ENCODE measurements at places on chromosomes 4 and X.

- DNase-seq, result no peak
Observed at GRCh38 chr4:147340111-147340510, 140.8 kb upstream of the EDNRA start.

DNA sequence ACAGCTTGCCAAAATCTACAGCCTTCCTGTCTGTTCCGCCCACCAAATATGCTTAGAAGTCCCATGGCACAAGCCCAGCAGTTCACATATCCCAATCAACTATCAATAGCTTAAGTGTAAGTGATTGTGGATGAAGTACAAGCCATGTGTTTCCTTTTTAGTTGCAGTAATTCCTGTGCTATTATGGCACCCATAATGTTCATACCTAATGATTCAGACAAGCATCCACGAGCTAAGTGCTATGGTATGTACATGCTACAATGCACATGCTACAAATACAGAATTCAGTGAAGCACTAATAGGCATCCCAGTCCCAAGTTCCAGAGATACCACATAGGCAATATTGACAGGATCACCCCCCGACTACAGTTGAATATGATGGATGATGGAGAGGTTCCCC lies 94.5 kb downstream of the PCDH19 start:
- DNase-seq, result no peak

DNA sequence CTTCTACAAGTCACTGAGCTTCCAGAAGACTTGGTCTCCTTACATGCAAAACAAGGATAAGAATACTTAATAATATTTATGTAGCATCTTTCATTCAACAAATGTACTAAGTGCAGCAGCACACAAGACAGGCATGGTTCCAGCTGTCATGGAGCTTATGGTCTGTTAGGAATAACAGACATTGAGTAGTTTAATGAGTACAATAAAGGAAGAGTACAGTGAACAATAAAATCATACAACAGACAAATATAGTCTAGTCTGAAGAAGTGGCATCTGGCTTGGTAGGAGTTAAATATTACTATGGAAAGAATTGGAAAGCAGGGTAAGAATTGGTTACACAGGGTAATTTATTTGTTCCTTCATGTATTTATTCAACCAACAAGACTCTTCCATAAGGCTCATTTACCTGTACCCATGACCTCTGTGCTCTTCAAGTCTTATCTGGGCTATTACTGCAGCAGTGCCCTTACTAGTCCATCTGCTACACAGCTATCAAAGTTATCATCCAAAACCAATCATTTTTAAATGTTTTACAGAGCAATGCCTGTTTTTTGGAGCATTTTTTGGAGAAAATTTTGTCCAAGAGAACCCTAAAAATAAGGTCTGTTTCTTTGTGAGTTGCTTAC lies 101.1 kb upstream of the RPL34 start:
- no peak for DNase-seq

DNA sequence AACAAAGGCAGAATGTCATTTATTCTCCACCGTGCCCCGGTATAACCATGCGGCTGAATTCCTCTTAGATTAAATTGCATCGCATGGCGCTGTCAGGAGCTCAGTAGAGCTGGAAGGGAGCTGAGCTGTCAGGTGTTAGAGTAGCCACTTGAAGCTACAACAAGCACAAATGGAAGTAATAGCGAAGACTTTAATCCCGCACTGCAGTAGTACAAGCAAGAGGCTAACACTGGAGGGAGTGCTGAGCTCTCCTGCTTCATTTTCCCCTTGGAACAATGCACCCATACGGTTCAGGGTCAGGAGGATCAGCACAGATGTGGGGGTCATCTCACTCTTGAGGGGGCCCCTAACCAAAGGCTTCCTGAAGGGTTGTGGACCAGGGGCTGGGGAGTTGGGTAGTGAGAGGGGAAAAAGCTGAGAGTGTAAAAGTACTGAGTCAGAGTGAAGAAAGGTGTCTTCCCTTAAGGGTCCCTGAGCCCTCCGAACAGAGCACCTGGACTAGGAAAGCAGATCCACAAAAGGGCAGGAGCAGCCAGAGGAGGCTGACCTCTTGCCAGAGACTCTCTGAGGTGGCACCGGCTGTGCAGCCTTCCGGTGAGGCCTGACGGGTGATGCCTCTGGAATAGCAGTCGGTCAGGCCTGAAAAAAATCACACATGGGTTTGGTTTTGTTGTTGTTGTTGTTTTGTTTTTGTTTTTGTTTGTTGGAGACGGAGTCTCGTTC lies 36.0 kb upstream of the CBR4 start:
- DNase-seq, result no peak

- no peak for DNase-seq
Observed at GRCh38 chr4:176671532-176671931, 121.2 kb downstream of the VEGFC start.

DNA sequence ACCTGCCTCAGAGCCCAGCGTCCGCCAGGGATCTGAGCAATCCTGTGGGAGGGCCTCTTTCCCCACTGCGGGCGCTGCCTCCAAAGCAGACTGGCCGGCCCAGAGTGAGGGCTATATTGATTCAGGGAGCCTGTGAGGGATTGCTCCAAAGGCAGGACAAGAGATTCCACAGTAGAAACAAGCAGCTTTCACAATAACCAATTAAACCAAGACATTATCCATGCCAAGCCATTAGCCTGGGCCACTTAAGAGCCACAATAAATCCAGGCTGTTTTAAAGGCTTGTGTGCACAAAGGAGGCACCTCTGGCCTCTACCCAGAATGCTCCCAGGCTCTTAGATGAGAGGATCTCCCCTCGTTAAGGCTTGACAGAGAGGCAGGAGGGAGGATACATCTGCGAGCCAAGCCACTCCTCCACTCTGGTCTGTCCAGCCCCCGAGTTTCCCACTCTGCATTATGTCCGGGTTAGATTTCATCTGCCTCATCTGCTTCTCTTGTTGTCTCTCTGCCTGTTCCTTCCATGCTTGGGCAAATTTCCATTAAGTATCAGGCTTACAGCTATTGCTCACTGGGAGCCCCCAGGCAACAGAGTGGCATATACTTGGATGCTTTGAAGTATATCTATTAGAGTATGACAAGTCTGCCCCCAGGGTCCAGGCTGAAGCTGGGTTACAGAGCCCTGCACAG lies 357.9 kb downstream of the UNC5C start:
- no peak for DNase-seq

All from CMK (cell line).